Adrenal gland (tissue), 19 donors: ENCODE measurements at places on chromosomes 4 and X.

DNA sequence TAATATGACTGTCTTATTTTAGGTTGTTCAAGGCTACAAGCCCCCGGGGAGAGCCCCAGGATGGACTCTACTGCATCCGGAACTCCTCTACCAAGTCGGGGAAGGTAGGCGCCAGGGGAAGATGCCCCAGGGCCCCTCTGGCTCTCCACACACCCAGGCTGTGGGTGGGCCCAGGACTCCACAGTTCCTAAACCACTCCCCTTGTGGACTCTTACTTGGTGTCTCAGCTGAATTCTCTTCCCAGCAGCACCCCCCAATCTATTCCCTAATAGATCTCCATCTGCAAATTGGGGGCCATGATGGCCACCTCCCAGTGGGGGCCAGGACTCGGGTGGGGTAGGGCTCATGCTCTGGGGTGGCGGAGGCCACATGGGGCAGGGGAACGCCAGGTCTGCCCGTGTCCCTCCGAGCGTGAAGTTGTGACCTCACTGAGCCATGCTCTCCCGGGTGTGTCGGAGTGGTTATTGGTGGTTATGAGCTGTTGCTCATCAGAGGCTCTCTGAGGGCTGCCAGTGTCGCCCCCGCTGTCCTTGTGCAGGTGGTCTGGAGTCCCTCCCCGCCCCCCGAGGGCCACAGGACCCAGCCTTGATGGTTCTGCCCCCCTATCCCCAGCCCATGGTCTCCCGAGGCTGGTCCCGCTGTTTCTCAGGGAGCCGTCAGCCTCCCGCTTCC is 11.2 kb upstream of the ADD1 start:
- no peak for DNase-seq

GRCh38 chr4:68718447-68719074 is 48.1 kb upstream of the UGT2B15 start:
- no peak for DNase-seq

DNA sequence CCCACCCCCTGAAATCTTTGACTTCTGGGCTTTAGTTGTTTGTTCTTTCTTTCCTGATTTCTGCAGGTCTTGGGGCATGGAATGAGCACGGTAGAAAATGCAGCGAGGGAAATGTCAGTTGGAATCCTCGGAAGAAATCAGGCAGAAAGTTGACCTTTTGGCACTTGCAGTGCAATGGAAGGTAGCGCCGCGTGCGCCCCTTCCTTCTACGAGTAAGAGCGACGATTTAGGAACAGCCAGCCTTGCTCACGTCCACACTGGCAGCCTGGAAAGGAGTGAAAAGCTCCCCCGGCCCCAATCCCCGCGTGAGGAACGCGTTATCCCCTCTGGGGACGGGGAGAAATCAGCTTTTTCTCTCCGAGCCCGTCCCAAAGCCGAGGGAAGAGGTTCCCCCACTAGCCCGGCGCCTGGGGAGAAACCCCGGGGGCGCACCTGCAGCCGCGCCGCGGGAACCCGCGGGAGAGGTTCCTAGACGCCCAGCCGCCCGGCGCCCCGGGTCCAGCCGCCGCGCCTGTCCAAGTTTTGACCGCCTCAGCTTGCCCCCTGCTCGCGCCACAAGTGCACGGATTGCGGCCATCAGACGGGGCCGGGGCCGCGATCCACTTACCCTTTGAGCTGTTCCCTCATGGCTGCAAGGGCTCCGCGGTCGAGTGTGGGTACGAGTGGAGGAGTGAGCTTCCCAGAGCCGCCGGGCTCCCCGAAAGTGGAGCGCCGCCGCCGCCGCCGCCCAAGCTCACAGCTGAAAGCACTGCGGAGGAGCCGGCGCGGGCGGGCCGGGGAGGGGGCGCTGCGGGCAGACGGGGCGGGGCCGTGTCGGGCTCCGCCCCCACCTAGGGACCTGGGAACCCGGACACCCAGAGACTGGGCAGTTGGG is 194.6 kb upstream of the FTHL17 start:
- peak; percentile 55 for DNase-seq

DNA sequence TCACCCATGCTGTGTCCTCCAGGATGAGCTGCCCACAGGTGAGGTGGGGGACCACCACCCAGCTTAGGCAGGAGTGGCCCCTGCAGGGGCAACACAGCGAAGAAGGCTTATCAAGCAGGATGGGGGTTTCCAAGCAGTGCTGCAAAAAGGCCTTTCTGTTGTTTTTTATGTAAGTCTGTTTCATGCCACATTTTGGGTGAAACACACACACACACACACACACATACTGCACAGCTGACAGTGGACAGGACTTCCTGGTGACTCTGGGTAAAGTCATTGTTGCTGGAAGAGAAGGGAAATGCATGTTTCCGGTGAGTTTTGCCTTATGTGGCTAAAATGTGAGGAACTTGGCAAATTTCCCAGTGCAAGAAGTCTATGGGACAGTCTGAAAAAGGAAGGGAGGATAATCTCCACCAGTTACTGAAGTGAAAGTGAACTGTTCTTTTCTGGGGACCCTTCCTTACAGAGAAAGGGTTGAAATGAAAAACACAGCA is 119.2 kb downstream of the IRF2 start:
- peak; percentile 57 for DNase-seq

DNA sequence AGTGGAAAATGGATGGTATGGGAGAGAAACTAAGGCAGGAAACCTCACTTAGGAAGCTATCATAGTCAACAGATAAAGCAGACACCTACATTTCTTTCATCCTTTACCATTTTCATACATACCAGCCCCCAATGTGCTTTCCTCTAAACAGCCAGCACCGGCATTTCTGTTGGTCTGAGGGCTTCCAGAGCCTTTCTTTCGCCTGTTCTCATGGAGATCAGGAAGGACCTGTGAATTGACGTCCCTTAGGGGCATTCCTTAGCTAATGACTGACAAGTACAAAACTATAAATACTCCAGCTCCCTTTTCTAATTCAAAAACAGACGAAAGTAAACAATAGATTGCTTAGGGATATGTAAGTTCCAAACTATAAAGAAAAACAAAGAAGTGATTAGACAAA is 215.5 kb upstream of the CNKSR2 start:
- no peak for DNase-seq

- DNase-seq: no peak
These were observed 8.9 kb upstream of the ADGRG4 start for GRCh38 chrX:136291824-136292223.

GRCh38 chr4:108926061-108926460 is 163.2 kb upstream of the ETNPPL start:
- no peak for DNase-seq

DNA sequence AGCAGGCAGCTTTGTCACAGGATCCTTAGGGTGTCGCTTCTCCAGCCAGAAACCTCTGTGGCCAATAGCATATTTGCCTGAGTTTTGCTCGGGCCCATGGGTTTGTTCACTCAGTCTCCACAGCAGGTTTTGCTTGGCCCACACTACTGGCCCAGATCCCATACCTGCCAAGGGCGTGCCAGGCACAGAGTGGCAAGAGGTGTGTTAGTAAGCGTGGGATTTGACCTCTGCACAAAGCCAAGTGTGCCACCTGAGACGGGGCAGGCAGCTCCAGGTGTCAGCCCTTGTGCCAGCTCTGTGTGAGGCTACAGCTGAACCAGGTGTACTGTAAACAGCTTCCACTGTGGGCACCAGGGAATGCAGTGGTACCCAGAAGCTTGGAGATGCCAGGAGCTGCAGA is 2003.0 kb downstream of the C4orf33 start:
- DNase-seq: no peak

DNA sequence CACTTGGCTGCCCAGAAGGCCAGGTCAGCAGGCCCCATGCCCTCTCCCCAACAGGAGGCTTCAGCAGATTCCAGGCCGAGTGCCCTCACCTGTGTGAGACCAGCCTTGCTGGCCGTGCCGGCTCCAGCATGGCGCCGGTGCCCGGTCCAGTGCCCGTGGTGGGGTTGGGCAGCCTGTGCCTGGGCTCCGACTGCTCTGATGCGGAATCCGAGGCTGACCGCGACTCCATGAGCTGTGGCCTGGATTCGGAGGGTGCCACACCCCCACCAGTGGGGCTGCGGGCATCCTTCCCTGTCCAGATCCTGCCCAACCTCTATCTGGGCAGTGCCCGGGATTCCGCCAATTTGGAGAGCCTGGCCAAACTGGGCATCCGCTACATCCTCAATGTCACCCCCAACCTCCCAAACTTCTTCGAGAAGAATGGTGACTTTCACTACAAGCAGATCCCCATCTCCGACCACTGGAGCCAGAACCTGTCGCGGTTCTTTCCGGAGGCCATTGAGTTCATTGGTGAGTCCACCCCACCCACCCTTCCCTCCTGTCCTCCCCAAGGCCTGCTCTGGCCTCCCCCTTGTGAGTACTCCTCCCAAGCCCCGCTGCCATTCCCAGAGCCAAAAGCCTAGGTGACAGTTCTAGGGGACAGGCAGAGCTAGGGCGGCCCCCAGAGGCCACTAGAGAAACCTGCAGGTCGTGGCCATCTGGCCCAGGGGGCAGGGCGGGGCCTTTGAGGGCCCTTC is 2.3 kb downstream of the DUSP9 start:
- DNase-seq: peak; percentile 28

GRCh38 chrX:8607326-8607725 is 124.6 kb downstream of the ANOS1 start:
- no peak for DNase-seq

DNA sequence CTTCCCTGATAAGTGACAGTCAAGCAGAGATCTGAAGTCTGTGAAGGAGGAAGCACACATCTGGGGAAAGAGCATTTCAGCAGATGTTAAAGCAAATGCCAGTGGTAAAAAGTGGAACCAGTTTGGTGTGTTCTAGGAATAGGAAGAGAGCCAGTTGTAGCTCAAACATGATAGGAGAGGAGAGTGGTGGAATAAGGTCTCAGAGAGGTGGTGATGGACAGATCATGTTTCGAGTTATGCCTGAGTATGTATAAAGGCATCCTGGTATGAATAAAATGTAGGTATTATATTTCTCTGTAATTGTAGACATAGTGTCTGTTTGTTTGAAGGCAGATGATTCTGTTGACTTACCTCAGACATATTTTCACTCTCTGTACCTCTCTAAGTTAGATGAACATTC is 89.1 kb downstream of the LARP7 start:
- DNase-seq: no peak

DNA sequence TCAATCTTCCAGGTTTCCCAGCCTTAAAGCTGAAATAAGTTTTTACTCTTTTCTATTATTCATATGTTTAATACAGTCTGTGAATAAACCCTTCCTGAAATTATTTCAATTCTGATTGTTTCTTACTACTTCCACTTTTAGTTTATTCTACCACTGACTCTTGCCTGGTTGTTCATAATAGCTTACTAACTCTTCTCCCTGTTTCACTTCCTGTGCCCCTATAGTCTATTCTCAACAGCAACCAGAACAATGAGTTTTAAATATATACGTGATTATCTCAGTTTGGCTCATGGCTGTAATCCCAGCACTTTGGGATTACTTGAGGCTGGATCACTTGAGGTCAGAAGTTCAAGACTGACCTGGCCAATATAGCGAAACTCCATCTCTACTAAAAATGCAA is 408.0 kb upstream of the SPOCK3 start:
- DNase-seq: no peak

GRCh38 chr4:65968831-65969558 is 298.7 kb upstream of the EPHA5 start:
- no peak for DNase-seq

GRCh38 chrX:75547783-75548182 is 24.9 kb upstream of the ZDHHC15 start:
- DNase-seq: peak; percentile 72

DNA sequence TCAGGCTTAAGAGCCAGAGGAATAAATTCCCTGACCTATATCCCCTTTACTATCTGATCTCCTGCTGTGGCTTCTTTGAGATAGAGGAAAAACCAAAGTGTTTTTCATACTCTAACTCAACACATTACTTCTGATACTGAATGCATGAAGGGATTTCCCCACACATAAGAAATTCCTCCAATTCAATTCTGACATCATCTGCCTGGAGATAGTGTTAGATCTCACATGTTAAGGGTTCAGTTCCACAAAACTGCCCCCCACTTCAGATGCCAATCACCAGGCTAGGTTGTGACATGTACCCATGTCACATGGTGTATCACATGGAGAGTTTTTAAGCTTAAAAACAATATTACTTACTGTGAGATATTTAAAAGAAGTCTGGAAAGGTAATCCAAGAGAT is 46.8 kb downstream of the GSTCD start:
- no peak for DNase-seq

DNA sequence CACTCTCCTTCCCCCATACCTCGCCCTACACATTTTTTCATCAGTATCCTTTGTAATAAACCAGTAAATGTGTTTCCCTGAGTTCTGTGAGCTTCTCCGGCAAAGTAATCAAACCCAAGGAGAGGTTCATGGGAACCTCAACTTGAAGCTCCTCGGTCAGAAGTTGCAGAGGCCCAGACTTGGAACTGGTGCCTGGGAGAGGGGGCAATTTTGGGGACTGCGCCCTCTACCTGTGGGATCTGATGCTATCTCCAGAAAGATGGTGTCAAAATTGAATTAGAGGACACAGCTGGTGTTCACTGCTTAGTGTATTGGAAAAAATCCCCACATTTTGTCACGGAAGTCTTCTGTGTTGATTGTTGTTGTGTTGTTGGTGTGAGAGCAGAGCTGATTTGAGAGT is 70.6 kb downstream of the ATP11C start:
- DNase-seq: no peak

GRCh38 chr4:164095313-164096110 is 601.0 kb downstream of the TMA16 start:
- no peak for DNase-seq

GRCh38 chr4:182700362-182701160 is 216.6 kb downstream of the DCTD start:
- DNase-seq: no peak

- DNase-seq: no peak
These were observed 16.8 kb downstream of the CT47C1 start for GRCh38 chrX:119089619-119090018.

GRCh38 chr4:119667802-119668201 is 39.2 kb upstream of the PDE5A start:
- DNase-seq: no peak

- DNase-seq: no peak
These were observed 311.7 kb downstream of the NLGN4X start for GRCh38 chrX:5916945-5917344.

- no peak for DNase-seq
These were observed 317.1 kb downstream of the DCTD start for GRCh38 chr4:182600093-182600492.

DNA sequence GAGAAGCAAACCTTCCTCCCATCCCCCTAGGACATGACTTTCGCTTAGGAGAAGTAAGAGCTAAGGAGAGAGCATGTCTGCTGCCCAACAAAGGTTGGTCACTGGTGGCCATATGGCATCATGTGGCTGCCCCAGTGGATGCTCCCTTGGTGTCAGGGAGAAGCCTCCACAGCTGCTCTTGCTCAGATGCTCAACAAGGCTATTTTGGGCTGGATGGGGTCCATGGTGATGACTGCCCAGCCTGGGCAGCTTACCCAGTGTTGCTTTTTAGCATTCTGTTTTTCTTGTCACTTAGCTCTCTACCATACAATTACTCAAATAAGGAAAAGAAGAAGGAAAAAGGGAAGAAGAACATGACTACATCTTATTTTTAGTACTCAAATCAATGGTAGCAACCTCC is 48.9 kb upstream of the PPARGC1A start:
- DNase-seq: no peak

- no peak for DNase-seq
These were observed 523.1 kb downstream of the INPP4B start for GRCh38 chr4:142322996-142323395.

- DNase-seq: peak; percentile 57
These were observed 284.1 kb upstream of the TENM3 start for GRCh38 chr4:181959121-181959520.
